ENCODE measurements at places on chromosomes 3 and 15. TPM values are rescaled to one million over a fixed set of nuclear protein-coding genes. Genes with fewer than 3 reads are reported as not detected.

The ZMYND10 gene
- total RNA-seq, result not detected

- DNase-seq, result no peak
- H3K4me1 ChIP-seq, result peaks cover 8% of the 10 kb centered on the region
- no peaks in the 10 kb centered on the region for H3K36me3 ChIP-seq
- H3K27me3 ChIP-seq, result no peaks in the 10 kb centered on the region
- no peak overlapping the region for H3K27ac ChIP-seq
Measured at GRCh38 chr15:89500397-89501270, 4.3 kb upstream of the RHCG start.

DNA sequence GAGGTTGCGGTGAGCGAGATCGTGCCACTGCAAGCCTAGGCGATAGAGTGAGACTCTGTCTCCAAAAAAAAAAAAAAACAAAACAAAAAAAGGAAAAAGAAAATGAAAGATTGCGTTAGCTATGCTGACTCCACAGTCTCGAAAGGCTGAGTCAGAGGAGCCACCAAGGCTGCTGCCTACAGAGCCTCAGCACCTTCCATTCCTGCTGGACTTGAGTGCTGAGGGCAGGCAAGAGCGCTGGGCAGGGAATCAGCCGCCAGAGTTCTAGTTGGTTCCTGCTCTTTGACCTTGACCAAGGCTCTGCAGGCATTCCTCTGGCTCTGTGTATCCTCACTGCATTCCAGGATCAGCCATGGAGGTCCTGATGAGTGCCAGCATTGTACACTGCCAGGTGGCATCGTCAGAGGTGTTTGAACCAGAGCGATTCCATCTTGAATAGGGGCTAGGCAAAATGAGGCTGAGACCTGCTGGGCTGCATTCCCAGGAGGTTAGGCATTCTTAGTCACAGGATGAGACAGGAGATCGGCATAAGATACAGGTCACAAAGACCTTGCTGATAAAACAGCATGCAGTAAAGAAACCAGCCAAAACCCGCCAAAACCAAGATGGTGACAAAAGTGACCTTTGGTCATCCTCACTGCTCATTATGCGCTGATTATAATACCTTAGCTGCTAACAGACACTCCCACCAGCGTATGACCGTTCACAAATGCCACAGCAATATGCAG, 5.9 kb downstream of the MESP2 start:
- H3K4me1 ChIP-seq, result no peaks in the 10 kb centered on the region
- no peak overlapping the region for H3K4me3 ChIP-seq
- no peak overlapping the region for H3K27ac ChIP-seq
- no peaks in the 10 kb centered on the region for H3K27me3 ChIP-seq
- no peaks in the 10 kb centered on the region for H3K36me3 ChIP-seq

DNA sequence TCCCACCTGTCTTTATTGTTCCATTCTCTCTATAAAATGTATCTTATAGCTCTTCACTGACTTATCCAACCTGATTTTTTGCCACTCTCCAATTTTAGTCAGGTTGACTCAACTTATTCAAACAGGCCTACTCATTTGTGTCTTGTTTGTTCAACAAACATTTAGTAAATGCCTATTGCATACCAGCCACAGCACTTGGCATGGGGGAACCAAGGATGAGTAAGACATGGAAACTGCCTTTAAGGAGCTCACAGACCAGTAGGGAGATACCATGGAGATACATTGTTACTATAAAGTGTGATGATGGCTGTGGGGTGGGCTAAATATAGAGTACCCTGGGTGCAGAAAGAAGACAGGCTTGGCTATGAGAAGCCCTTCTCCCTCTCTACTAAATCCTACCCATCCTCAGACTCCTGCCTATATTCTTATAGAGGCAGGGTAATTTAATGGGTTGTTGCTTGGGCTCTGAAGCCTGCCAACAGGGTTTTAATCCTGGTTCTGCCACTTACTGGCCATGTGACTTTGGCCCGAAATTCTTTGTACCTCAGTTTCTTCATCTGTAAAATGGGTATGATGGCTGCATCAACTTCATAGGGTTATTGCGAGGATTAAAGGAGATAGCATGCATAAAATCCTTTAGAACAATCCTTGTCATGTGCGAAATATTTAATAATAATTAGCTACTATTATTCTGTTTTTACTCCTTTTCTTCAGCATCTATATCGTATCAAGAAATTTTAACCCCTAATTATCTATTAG, 348.5 kb upstream of the UMPS start:
- H3K4me1 ChIP-seq, result peaks cover 49% of the 10 kb centered on the region
- DNase-seq, result no peak
- H3K27me3 ChIP-seq, result no peaks in the 10 kb centered on the region
- no peaks in the 10 kb centered on the region for H3K36me3 ChIP-seq

DNA sequence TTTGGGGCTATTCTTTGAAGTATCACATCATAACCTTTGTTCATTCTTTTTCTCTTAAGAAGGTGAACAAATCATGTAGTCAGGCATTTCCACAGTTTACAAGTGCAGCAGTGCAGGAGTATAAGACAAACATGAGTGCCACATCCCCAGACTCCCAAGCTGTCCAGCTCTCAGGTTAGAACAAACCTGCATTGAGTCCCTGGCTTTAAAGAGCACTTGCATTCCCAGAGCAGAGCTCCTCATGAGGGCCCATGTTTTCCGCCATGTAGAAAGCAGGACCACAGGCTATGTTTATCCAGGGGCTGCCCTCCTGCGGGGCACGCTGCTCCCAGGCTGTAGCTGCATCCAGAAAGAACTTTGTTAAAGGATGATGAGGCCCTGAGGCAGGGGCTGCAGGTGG, 267.7 kb downstream of the TLE3 start:
- H3K4me1 ChIP-seq, result no peaks in the 10 kb centered on the region
- no peaks in the 10 kb centered on the region for H3K27me3 ChIP-seq
- no peak for DNase-seq
- H3K36me3 ChIP-seq, result no peaks in the 10 kb centered on the region
- H3K27ac ChIP-seq, result no peak overlapping the region
- no peak overlapping the region for H3K4me3 ChIP-seq

The ZBBX gene
- total RNA-seq, result not detected

DNA sequence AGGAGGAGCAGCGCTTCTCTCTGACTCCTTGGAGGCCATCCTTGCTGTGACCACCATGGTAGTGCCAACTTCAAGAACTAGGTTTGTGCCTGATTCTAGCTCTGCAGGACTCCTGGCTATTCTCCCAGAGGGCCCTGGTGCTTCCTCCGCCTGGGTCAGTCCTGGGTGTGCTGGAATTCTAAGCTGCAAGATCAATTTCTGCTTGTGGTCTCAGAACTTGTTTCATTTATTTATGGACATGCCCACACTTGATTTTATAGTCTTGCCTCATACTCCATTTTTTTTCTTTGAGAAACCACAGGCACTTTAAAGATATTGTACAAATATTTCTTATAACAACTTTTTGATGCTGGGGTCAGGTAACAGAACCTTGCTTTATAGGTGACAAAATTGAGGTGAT, 87.6 kb downstream of the PDCD6IP start:
- H3K4me1 ChIP-seq, result peaks cover 4% of the 10 kb centered on the region
- H3K36me3 ChIP-seq, result no peaks in the 10 kb centered on the region
- no peaks in the 10 kb centered on the region for H3K27me3 ChIP-seq

- peak; percentile 21 for DNase-seq
- no peak overlapping the region for H3K4me3 ChIP-seq
- no peaks in the 10 kb centered on the region for H3K27me3 ChIP-seq
Measured at GRCh38 chr3:101216710-101217465, 103.5 kb downstream of the IMPG2 start.

The LCTL gene
- total RNA-seq, result not detected

The CSPG5 gene
- 0.14 TPM for total RNA-seq

DNA sequence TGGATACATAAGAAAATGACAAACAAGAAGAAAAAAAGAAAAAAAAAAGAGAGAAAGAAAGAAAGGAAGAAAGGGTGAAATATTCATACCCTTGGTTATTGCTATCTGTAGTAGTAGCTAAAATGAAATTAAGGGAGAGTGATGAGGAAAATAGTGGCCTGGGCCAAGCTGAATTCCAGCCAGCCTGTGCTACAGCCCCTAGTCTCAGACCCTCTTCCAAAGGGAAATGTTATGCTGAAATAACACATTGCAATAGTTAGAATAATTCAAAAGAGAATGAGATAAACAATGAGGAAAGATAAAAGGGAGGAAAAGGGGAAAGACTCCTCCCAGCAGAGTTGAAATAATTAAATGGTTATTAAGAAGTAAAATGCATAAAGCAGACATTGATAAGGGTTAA, 268.4 kb upstream of the ROBO1 start:
- no peaks in the 10 kb centered on the region for H3K27me3 ChIP-seq
- no peak overlapping the region for H3K4me3 ChIP-seq
- no peak for DNase-seq
- no peaks in the 10 kb centered on the region for H3K36me3 ChIP-seq

The PLA2G4D gene
- not detected for total RNA-seq

The SLC15A2 gene
- 4.7 TPM for total RNA-seq

The POPDC2 gene
- 35.2 TPM for total RNA-seq

The SLC28A2 gene
- total RNA-seq, result not detected

DNA sequence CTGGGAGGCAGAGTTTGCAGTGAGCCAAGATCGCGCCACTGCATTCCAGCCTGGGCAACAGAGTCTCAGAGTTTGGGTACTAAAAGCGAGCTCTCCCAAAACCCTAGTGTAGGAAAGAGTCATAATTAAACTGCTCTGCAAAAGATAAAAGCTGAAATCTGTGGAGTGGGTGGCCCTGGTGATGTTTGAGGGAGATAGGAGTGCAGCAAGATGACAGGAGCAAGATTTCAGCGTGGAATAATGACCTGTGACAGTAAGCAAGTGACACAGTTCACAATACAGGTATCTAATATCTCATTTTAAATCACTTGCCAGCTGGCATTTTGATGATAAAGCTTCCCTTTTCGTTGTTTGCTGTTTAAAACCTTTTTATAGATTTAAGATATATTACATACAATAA, 79.3 kb downstream of the MDFIC2 start:
- DNase-seq, result no peak
- no peaks in the 10 kb centered on the region for H3K27me3 ChIP-seq
- no peak overlapping the region for H3K27ac ChIP-seq
- no peaks in the 10 kb centered on the region for H3K4me1 ChIP-seq

The ERICH6 gene
- total RNA-seq, result not detected

The CACNA2D3 gene
- total RNA-seq, result 3.2 TPM

The ATP10A gene
- 89.8 TPM for total RNA-seq

The ERC2 gene
- not detected for total RNA-seq

DNA sequence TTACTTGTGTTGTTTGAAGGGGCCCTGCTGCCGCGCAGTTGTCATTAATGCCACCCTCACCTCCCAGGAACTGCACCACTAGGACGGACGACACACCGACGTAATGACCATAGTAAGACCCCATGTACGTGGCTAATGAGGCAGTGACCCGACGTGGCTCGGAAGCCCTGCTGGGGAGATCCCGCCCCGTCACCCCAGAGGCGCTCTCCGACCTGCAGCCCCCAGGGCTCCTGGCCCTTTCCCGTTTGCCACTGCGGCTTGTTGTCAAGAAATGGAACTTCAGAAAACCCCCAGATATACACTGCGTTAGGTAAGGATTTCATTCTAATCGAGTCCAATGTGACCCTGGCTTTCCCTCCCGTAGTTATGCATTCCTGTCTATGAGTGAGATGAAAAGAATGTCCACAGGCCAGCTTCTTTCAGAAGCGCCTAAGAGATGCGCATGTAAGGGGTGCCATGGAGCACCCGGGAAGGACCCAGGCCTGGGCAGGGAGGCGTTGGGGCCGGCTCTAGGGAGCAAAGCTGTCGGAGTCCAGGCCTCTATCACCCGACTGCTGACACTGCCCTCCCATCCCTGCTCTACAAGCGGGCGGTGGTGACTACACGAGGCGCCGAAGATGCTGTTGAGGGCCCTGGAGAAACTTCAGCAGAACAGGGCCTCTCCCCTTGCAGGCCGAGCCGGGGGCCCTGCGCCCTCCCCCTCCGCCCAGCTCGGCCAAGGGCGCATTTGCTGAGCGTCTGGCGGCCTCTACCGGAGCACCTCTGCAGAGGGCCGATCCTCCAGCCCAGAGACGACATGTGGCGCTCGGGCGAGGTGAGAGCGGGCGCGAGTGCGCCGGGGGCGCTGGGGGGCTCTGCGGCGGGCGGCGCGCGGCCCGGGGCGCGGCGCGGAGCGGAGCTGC, at the start of gene GABRA5:
Gene GABRA5, plus strand, starts transcription at position 765 of the 902 bp plus-strand sequence. CDS start 2,187 bp downstream, outside the sequence.
- H3K27me3 ChIP-seq, result no peaks in the 10 kb centered on the region
- peak within 1 kb of the TSS; percentile 21 for H3K4me3 ChIP-seq
- no peaks in the 10 kb centered on the region for H3K36me3 ChIP-seq
- H3K27ac ChIP-seq, result no peak within 1 kb of the TSS

The APBA2 gene
- 4.9 TPM for total RNA-seq

GRCh38 chr3:81929697-81930096, 168.3 kb upstream of the GBE1 start:
- no peaks in the 10 kb centered on the region for H3K27me3 ChIP-seq
- no peaks in the 10 kb centered on the region for H3K36me3 ChIP-seq
- no peak overlapping the region for H3K4me3 ChIP-seq
- no peaks in the 10 kb centered on the region for H3K4me1 ChIP-seq
- no peak for DNase-seq

The EFHB gene
- 0.42 TPM for total RNA-seq

DNA sequence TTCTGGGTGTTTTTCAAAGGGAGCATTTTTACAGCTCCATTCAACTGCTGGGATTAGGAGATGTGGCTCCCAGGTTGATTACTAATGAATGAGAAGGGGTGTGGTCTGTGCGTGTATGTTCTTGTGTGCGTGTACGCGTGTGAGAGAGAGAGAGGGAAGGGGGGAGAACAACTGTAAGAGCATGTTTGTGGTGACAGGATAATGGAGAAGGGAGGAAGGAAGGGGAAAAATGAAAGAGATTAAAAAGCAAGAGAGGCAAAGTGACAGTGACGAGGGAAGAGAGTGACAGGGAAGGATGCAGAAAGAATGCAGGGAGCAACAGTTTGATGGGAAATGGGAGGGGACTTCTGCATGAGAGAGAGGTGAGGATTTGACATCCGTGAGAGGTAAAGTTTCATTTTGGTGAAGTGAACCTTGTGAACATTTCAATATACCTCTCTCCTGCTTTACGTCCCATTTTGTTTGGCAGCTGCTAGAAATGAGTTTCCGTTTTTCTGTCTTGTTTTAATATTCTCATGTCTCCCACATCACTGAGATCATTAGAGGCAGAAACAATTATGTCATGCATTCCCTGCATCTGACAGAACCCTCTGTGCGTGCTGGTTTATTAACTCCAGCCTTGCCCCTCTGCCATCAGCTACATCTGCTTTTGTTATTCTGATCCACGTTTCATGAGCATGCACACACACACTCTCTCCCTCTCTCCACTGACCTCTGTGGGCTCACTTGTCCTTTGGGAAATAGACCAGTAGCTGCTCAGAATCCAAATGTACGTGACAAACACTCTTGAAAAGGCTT, 161.6 kb downstream of the GAP43 start:
- peak overlapping the region; percentile 92 for H3K27ac ChIP-seq
- peak overlapping the region; percentile 84 for H3K4me3 ChIP-seq
- H3K36me3 ChIP-seq, result no peaks in the 10 kb centered on the region
- peaks cover 9% of the 10 kb centered on the region for H3K4me1 ChIP-seq

GRCh38 chr3:152737021-152737908, 97.7 kb upstream of the P2RY1 start:
- no peaks in the 10 kb centered on the region for H3K36me3 ChIP-seq
- no peak overlapping the region for H3K4me3 ChIP-seq
- no peaks in the 10 kb centered on the region for H3K27me3 ChIP-seq
- H3K27ac ChIP-seq, result no peak overlapping the region
- no peaks in the 10 kb centered on the region for H3K4me1 ChIP-seq

GRCh38 chr3:72573051-72573450, 275.2 kb downstream of the SHQ1 start:
- H3K27ac ChIP-seq, result no peak overlapping the region
- H3K4me1 ChIP-seq, result no peaks in the 10 kb centered on the region
- no peak for DNase-seq
- no peak overlapping the region for H3K4me3 ChIP-seq
- H3K36me3 ChIP-seq, result no peaks in the 10 kb centered on the region
